ENCODE measurements at places on chromosomes 5 and 9. TPM values are rescaled to one million over a fixed set of nuclear protein-coding genes. Genes with fewer than 3 reads are reported as not detected.

DNA sequence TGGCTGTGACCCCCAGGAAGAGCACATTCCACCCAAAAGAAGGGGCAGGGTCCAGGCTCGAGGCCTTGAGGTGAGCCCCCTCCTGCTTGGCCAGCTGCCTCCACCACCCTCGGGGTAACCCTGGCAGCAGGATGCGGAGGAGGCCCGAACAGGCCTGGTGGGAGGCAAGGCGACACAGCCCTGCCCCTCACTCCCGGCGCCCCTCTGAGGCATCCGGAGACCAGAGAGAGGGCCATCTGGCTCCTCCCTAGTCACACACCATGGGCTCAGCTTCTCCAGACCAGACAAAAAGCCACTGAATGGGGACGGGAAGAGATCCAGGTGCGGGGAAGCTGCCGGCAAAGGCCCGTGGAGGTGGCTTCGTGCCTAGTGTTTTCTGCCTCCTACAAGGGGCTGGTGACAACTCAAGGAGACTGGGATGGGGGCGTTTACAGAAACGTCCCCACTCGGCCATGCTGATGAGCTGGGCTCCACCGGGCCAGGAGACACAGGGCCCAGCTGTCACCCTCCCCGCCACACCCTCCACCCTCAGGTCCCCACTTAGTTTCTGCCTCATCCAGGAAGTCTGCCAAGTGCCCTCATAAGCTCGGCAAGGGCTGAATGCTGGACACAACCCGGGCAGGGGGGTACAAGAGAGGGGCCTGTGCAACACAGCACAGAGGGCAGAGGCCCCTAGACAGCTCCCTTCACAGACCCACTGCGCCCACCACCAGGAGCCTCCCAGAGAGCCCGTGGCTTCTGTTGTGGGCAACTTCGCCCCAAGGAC, 41.9 kb downstream of the NACC2 start:
- H3K27ac ChIP-seq = no peak overlapping the region
- DNase-seq = no peak
- H3K27me3 ChIP-seq = peaks cover 15% of the 10 kb centered on the region
- peaks cover 5% of the 10 kb centered on the region for H3K36me3 ChIP-seq

- DNase-seq = no peak
- H3K36me3 ChIP-seq = peaks cover 15% of the 10 kb centered on the region
- no peak overlapping the region for H3K4me3 ChIP-seq
- H3K4me1 ChIP-seq = peaks cover 15% of the 10 kb centered on the region
- no peaks in the 10 kb centered on the region for H3K27me3 ChIP-seq
Observed at GRCh38 chr9:91346644-91347043, 15.1 kb downstream of the AUH start.

DNA sequence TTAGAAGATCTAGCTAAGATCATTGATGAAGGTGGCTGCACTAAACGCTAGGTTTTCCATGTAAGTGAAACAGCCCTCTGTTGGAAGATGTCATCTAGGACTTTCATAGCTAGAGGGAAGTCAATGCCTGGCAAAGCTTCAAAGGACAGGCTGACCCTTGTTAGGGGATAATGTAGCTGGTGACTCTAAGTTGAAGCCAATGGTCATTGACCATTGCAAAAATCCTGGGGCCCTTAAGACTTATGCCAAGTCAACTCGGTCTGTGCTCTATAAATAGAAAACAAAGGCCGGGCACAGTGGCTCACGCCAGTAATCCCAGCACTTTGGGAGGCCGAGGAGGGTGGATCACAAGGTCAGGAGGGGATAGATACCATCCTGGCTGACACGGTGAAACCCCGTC, 26.6 kb upstream of the FIBCD1 start:
- H3K36me3 ChIP-seq = no peaks in the 10 kb centered on the region
- no peak overlapping the region for H3K27ac ChIP-seq
- H3K4me3 ChIP-seq = no peak overlapping the region
- peaks cover 2% of the 10 kb centered on the region for H3K27me3 ChIP-seq
- H3K4me1 ChIP-seq = no peaks in the 10 kb centered on the region

DNA sequence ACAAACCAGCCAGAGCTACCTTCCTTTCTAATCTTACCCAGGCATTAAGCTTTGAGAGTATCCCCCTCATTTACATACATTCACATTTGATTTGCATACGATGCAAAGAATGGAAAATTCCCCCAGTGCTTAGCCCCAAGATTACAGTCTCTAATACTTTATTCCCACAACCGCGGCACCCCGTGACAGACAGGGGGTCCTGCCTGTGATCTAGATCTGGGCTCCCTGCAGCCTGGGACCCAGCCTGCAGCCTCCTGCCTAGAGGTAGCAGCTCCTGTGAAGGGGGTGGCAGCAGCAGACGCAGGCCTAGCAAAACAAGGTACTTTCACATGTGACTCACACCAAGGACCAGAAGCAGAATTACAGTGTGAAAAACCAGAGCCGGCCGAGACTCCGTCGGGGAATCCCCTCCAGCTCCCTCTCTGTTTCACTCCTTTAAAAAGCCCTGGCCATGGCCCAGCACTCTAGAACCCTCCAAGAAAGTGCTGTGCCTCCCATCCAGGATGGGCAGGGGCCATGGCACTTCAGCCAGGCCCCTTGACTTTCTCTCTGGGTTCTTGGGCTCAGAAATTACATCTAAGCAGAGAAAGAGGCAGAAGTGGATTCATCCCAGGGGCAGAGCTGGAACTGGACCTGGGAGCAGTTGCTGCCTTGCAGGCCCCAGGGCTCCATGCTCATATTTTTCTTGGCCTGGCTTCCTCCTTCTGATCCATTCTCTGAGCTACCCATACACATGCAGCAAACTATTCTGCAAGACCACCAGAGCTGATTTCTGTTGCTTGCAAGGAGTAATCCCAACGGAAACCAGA, 14.0 kb upstream of the TCF7 start:
- H3K27ac ChIP-seq = peak overlapping the region; percentile 96

GRCh38 chr5:56126487-56127179, 106.5 kb downstream of the ANKRD55 start:
- H3K36me3 ChIP-seq = peaks cover 10% of the 10 kb centered on the region
- DNase-seq = no peak
- H3K4me3 ChIP-seq = peak overlapping the region; percentile 75
- H3K27me3 ChIP-seq = no peaks in the 10 kb centered on the region

DNA sequence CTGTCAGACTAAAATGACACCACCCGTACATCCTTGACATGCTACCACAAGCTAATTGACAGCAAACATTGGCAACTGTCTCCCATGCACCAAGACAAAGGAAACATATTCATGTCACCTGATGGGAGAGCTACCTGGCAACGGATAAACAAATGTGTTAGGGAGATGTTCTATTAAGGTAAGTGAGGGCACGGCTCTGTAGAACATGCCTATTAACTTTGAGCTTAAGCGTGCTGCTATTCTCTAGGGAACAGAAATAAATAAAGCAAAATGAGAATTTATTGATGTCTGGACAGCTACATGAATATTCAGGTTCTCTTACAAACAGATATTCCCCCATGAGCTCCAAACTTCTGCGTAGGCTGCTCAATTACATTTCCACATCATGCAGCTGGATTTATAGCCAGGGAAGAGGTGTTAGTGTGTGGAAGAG, 361.4 kb upstream of the RFX3 start:
- H3K36me3 ChIP-seq = peaks cover 9% of the 10 kb centered on the region
- no peak overlapping the region for H3K27ac ChIP-seq
- no peaks in the 10 kb centered on the region for H3K4me1 ChIP-seq
- no peak overlapping the region for H3K4me3 ChIP-seq
- H3K27me3 ChIP-seq = no peaks in the 10 kb centered on the region

DNA sequence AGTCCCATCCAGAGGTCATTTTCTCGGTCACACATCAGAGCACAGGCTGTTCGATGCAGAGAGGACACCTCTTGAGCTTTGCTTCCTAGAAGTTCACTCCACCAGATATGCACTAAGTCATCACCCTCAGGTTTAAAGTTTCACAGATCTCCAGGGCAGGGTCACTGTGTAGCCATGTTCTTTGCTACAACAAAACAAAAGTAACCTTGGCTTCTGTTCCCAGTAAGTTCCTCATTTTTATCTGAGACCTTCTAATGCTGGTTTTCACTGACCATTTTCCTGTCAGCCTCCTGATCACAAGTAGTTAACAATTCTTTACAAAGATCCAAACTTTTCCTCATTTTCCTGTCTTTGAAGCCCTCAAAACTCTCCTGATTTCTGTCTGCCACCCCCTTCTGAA, 97.5 kb upstream of the CTSV start:
- no peaks in the 10 kb centered on the region for H3K4me1 ChIP-seq
- no peak overlapping the region for H3K27ac ChIP-seq
- no peak for DNase-seq
- no peak overlapping the region for H3K4me3 ChIP-seq
- no peaks in the 10 kb centered on the region for H3K36me3 ChIP-seq

DNA sequence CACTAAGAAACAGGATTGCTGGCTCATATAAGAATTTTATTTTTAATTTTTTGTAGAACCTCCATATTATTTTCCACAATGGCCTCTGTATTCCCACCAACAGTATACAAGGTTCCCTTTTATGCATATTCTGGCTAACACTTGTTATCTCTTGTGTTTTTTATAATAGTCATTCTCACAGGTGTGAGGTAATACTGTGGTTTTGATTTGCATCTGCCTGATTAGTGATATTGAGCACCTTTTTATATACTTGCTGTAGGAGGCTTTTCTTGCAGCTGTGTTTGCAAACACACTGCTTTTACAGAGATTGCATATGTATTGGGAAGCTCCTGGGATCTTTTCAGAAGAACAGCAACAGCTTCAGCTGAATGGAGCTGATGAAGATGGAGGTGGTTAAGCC, 164.8 kb downstream of the DEPDC1B start:
- no peak overlapping the region for H3K27ac ChIP-seq
- no peak for DNase-seq
- no peaks in the 10 kb centered on the region for H3K27me3 ChIP-seq
- H3K36me3 ChIP-seq = no peaks in the 10 kb centered on the region
- H3K4me3 ChIP-seq = no peak overlapping the region

- no peaks in the 10 kb centered on the region for H3K4me1 ChIP-seq
- H3K4me3 ChIP-seq = no peak overlapping the region
- H3K27ac ChIP-seq = no peak overlapping the region
- DNase-seq = no peak
- peaks cover 10% of the 10 kb centered on the region for H3K36me3 ChIP-seq
Observed at GRCh38 chr5:63963080-63963735, 963 bp upstream of the HTR1A start.

- peaks cover 68% of the 10 kb centered on the region for H3K4me1 ChIP-seq
- H3K4me3 ChIP-seq = no peak overlapping the region
- H3K27ac ChIP-seq = peak overlapping the region; percentile 88
- no peak for DNase-seq
- no peaks in the 10 kb centered on the region for H3K36me3 ChIP-seq
Observed at GRCh38 chr9:131627326-131627647, 82.0 kb downstream of the PRRT1B start.

DNA sequence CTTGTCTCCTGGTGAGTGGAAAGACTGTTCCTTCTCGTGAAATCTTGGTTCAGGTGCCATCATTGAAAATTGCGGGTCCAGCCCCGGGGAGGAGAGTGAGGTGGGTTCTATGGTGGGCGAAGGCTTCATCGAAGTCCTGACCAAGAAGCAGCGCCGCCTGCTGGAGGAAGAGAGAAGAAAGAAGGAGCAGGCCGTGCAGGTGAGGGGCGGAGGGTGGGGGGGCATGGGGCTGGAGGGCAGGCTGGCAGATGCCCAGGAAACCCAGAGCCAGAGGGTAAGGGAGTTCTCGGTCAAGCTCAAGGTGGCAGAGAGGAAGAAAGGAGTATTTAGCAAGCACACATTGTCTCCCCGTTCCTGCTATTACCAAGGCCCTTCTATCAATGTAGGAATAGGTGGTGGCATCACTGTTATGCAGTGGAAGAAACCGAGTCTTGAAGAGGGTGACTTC, 24.3 kb upstream of the POMT1 start:
- H3K4me1 ChIP-seq = peaks cover 13% of the 10 kb centered on the region
- peak; percentile 50 for DNase-seq
- peak overlapping the region; percentile 28 for H3K4me3 ChIP-seq

DNA sequence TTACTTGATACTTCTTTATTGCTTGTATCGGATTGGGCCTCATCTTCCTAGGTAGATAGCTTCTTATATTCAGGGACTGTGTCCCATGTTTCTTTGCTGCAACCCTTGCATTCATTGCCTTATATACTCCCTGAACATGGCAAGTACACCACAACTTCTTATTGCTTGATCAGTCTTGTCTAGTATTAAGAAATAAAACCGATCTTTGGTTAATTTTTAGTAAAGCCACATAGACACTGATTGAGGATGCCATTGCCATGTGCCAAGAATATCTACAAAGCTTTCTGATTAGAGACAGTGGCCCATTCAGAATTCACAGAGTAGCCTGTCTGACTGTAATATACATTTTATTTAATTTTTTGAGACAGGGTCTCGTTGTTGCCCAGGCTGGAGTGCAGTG, 34.7 kb upstream of the ANKRD55 start:
- no peak overlapping the region for H3K4me3 ChIP-seq
- peaks cover 10% of the 10 kb centered on the region for H3K4me1 ChIP-seq
- no peaks in the 10 kb centered on the region for H3K36me3 ChIP-seq
- DNase-seq = no peak
- H3K27me3 ChIP-seq = peaks cover 5% of the 10 kb centered on the region
- H3K27ac ChIP-seq = no peak overlapping the region

DNA sequence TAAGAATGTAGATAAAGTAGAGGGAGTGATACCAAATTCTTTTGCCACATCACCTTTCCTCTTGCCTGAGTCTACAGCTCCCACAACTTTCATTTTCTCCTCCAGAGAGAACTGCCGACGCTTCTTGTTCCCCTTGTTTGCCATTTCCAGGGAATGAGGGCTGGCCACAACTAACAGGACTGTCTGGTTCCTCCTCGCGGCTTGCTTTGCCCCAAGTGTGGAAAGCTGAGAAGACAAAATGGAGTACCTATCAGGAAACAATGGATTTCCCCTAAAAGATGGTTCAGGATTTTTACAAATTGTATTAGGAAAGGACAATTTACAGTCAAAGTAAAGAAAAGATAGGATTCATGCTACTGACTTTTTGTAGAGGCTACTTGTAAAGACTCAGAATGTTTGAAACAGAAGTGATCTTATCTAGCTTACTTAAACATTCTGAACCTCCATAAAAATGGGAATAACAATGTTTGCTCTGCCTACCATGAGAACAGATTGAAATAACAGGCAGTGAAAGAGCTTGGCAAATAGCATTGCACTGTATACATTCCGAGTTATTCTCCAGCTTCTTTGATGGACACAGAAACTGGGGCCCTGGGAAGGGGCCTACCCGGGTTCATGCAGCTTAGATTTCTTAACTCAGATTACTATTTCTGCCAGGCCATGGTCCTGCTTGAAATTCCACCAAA, 4.1 kb downstream of the TIGD6 start:
- H3K4me1 ChIP-seq = peaks cover 16% of the 10 kb centered on the region
- H3K36me3 ChIP-seq = no peaks in the 10 kb centered on the region
- H3K27me3 ChIP-seq = no peaks in the 10 kb centered on the region
- DNase-seq = no peak

Gene MYOZ3
- not detected for total RNA-seq

Gene TRPM3
- total RNA-seq = not detected

Gene AQP7
- total RNA-seq = 0.71 TPM

All from naive thymus-derived CD8-positive, alpha-beta T cell (primary cell).